ENCODE measurements at places on chromosomes 6 and 20. TPM values are rescaled to one million over a fixed set of nuclear protein-coding genes. Genes with fewer than 3 reads are reported as not detected.

Gene RWDD2A
- 2.1 TPM for total RNA-seq

DNA sequence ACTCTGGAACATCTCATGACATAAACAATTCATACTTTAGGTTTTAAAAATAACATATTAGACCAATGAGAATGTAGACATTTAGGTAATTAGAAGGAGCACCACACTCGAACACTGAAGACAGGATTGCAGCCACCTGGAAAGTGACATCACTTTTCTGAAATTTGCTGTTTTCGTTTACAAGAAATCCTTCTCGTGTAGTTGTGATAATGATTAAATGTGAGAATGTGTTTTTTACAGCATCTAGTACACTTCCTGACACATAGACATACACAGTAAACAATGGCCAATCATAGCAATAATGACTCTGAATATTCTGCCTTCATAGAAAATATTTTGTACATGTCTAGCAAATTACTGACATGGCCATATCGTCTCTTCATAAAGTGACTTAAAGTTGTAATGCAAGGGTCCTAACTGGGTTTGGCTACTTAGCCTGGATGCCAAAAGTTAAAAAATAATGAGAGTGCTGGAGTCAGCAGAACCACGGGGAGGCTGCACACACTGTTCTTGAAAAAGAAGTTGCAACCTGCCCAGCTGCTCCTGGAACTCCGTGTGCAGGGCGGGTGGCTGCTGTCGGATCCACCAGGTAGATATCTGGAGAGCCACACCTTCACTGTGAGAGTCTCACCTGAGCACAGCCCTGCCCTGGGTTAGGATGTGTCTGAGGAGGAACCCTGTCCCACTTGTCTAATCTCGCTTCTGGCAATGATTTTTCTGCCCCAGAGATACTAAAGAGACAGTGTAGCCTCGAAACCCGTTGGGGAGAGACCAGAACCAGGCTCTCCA lies 212.9 kb downstream of the QKI start:
- DNase-seq, result no peak

- no peak for DNase-seq
Measured at GRCh38 chr20:34875642-34876405, 588 bp upstream of the ACSS2 start.

DNA sequence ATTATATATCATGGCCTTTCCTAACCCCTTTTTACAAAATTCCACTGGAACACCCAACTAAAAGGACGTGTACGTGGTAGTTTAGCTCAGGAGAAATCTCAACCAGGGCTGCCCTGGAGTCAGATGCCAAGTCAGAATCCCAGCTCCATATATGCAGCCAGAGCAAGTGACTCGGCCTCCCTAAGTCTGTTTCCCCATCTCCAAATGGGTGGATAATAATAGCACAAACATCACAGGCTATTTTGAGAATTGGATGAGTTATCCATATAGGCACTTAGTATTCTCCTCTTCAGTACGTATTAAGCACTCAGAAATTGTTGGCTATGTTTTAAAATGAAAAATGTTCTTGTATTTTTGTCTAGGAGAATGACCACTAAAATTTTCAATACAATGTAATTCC lies 481.5 kb downstream of the CD109 start:
- no peak for DNase-seq

Measured in colonic mucosa (tissue), 4 donors.